ELF-1 (cell line): ENCODE measurements at places on chromosomes 12 and 14.

DNA sequence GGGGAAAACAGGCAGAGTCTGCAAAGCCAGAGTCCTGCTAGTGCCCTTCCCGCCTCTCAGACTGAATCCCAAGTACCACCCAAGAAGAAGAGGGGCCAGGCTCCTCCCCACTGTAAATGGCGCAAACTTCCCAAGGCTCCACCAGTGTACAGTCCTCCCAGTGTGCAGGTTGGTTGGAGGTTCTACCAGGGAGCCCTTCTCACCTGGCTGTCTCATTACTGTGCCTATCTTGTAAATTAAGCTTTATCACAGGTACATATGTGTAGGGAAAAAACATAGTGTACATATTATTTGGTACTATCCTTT lies 189.7 kb downstream of the FSCB start:
- DNase-seq: no peak

DNA sequence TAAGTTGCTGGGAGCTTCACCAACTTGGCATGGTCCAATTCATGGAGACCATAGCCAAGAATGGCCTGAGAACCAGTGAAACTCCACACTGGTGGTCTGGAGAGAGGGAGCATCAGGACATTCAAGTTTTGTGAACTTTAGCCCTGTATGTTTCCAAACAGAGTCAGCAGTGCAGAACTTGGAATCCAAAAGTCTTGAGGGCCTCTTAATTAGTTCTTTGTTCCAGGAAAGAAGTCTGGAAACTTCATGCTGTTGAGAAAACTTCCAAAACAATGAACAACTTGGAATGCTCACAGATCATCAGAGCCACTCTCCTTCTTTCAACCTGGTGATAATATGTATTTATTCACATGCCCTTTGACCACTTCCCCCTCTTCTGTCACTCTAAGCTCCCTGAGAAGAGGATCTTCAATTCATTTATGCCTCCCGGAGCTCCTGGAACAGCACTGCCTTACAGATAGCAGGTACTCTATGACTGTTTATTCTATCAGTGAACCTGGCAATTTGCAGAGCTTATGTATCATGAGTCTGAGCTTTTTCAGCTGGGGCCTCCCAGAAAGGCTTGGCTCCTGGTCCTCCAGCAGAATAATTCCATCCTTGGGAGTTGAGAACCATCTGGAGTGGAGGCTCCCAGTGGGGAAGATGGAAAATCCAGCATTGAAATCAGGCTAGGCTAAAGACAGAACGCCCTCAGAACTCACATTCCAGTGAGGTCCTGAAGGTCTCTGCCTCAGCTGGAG lies 191.4 kb downstream of the KTN1 start:
- DNase-seq: no peak

- peak; percentile 84 for DNase-seq
These were observed 51.4 kb downstream of the ERH start for GRCh38 chr14:69346710-69347109.

GRCh38 chr12:98696036-98696646 lies 51.1 kb downstream of the APAF1 start:
- DNase-seq: no peak

DNA sequence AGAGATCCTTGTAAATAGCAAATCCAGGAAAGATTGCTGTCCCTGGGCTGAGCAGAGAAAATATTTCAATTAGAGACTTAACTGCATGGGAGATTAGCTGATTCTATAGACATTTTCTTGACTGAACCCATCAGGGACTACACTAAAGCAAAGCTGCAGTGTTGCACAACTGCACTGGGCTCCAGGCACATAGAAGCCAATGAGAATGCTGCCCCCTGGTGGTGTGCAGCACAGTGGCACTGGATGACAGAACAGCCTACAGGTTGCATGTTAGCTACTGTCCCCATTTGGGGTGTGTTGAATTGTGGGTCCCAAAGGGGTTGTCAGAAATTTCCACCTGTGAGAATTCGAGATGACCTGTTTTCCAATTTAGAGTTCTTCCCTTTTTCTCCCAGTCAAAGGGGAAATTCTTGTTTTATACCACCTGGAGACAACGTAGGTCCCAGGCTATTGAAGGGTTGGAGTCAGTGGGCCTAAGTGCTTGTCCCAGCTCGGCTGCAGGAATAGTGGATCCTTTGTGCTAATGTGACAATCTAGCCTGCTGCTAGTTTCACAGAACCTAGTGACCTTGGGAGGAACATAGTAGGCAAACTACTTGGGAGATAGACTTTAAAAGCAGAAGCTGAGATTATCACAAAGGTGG lies 114.7 kb downstream of the SLC8A3 start:
- DNase-seq: peak; percentile 59

GRCh38 chr12:54427106-54427505 lies 8.0 kb upstream of the ITGA5 start:
- no peak for DNase-seq

DNA sequence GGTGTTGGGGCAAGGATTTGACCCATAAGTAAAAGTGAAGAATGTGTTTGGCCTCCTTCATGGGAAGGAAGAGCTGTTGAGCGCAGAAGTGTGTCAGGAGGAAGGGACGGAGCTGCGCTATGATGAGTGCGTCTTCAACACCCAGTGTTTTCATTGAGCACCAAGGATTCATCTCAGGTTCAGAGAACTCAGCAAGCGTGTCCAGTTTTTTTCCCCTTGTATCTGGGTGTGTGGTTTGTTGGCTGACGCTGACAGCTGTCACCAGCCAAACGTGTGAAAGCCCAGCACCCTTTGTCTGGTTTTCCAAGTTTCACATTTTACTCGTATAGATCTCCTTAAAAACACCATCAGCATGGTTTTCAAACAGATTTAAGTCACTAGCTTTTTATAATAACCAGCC lies 12.3 kb downstream of the EP400 start:
- no peak for DNase-seq

DNA sequence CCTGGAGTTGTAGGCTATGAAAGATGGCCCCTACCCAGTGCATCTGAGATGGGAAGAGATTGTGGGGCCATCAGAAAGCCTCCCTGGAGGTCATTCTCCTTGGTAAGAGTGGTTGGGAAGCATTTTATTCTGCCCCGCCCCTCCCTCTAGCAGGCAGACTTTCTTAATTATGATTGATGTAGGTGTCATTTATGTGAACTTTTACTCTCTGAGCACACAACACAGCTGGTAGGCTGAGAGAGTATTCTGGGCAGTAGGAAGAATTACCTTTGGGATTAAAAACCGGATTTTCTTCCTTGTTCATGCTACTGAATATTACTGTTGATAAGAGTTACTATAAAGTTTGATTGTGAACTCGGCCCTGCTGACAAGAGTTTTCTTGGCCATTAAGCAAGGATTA lies 266.8 kb downstream of the TTC6 start:
- DNase-seq: no peak

DNA sequence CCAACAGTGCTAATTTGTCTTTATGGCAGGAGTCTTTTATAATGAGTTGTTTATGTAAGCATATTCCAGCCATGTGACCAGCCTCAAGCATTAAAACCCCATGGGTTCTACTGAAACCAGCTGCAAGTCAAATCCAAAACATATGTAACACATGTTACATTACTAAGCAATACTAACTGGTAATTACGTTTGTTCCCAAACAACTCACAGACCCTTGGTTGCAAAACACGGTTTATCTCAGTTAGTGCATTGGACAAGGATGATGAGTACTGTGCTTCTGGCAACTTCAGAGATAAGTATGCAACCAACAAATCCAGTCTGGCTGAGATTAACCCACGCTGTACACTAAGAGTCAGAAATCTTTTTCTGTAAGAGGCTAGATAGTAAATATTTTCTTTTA lies 110.1 kb upstream of the FAR2 start:
- DNase-seq: no peak
